ENCODE measurements at places on chromosomes 6 and 20.

GRCh38 chr6:109051301-109052017, 43.2 kb downstream of the SESN1 start:
- DNase-seq = no peak

GRCh38 chr6:3320238-3320811, 61.6 kb downstream of the PSMG4 start:
- no peak for DNase-seq

GRCh38 chr6:35757456-35758123, 18.8 kb upstream of the CLPSL2 start:
- no peak for DNase-seq

DNA sequence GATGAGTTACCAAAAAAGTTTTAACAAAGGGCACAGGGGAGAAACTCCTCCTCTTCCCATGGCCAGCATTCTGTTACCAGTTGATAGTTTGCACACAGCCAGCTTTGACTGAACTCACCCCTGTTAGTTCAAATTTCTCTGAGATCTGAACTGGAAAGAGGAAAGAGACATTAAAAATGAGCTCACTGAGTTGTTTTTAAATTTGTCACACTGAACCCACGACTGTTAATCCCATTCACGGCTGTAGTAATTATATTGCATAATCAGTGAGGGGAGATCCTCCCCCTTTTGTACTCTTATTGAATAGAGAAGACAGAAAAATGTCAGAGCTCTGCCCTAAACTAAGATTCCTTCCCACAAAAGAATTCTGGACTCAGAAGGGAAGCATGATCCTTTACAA, 17.5 kb upstream of the DSP start:
- DNase-seq = no peak

DNA sequence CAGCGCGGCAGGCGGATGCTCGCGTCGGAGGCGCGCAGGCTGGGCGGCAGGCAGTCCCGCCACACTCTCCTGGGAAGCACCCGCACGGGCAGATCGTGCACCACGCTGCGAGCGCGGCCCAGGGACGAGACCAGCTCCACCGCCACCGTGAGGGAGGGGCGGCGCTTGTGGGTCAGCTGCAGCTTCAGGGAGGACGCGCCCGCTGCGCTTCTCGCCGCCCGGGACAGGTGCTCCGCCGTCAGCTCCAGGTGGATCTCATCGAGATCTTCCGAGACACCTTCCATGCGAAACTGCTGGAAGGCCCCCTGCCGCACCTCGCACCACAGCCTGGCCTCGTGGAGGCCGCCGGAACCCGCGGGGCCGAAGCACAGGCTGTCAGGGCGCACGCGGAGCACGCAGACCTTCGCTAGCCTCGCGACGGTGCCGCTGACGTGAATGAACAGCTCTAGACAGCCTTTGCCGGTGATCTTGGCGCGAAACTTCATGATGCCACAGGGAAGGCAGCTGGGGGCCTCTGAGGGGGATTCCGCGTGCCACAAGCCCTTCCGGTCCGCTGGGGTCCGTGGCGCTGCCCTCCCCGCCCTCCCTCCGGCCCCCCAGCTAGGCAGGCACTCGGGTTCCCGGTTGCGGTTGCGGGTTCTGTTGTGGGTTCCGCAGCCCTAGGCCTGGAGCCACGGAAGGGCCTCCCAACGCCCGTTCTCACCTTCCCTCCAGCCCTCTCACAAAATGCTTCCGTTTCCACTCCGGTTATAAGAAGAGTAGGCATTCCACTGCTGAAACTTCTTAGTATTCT, at the start of gene HUS1B:
Gene HUS1B, minus strand, starts transcription at position 641 of the 793 bp plus-strand sequence. Its CDS starts 156 bp downstream, at position 485.
- no peak for DNase-seq

DNA sequence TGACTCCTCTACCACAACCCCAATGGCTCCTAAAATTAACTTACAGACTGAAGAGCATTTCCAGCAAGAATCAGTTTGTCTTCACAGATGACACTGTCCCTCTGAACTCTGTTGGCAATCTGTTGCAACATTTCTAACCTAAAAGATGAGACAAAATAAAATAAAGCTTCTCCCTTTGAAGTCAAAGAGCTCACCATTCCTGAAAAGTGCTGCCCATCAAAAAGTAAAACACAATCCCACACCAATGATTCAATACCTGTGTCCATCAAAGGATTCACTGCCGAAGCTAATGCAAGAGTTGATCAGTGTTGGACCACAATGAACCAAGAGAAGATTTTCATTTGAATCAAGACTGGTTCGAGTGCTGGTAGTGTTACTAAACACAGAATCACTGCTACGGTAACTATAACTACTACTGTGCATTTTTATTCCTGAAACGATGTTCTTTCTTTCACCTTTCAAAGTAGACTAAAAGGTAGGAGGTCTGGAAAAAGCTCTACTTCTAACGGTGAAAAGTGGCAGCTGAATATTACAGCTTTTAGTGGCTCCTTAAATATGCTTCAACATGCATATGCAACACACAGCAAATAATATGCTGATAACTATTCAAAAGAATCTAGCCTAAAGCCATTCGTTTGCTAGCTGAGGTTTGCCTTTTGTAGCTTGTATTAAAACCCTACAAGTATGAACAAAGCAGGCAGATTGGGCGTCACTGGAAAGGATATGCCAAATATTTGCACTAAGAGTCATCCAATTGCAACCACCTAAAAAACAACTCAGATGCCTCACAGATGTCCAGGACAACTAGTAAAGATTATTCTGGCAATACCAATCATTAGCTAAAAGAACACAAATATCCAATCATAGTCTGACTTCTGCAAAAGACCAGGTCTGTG, at the start of gene DST:
Gene DST, minus strand, starts transcription at position 524 of the 896 bp plus-strand sequence.
- no peak for DNase-seq

GRCh38 chr6:13243033-13243432, 85.3 kb downstream of the TBC1D7 start:
- DNase-seq = no peak

GRCh38 chr6:138848461-138848860, 52.6 kb downstream of the ECT2L start:
- DNase-seq = no peak

DNA sequence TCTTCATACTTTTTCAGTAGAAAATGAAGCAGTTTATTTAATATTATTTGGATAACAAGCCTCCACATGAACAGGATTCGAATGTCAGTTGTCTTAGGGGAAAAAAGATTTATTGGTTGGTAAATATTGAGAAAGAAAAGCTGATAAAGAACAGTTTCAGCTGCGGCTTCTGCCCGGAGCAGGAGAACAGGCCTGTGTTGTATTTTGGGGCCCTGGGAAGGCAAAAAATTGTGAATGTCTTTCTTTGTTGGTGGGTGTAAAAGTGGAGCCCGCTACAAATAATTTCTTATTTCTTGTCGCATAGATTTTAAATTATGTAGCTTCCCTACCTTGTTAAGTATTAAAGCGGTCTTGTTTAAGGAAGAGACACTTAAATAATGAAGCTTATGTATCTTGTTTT, 90.5 kb upstream of the PAX1 start:
- DNase-seq = no peak

GRCh38 chr6:26254724-26255123, 110.3 kb upstream of the BTN3A2 start:
- DNase-seq = no peak

- no peak for DNase-seq
These were observed 23.8 kb upstream of the SMOC2 start for GRCh38 chr6:168417191-168417590.

- peak; percentile 65 for DNase-seq
These were observed 107.4 kb downstream of the SCML4 start for GRCh38 chr6:107716688-107717089.

- DNase-seq = no peak
These were observed 16.7 kb downstream of the RAET1L start for GRCh38 chr6:150008588-150008987.

DNA sequence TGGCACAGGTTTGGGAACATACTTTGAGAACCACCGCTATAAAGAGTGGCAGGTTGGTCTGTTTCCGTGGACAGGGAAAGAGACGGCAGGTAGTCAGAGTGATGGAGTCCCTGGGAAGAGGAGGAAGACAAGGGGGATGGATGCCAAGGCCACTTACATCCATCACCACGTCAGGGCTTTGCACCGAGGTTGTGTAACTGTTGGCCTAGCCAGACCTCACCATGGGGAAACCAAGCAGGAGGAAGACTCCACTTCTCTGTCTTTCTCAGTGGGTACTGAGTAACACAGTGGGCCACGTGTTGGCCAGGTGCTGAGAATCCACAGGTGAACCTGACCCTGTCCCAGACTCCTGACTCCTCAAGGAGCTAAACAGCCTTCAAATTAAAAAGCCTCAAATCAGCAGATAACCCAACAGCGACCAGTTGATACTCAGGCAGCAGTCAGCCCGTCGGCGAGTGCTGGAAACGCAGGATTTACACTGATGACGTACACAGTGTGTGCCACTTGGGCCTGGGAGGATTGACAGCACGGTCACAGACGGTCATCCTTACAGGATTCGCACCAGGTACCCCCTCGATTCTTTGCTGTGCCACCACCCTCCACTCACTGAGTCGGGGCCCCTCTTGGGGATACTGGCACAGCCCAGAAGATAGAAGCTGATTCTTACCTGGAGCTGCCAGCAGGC, 134.6 kb upstream of the SNX9 start:
- no peak for DNase-seq

GRCh38 chr20:15288106-15288505, 950.7 kb upstream of the FLRT3 start:
- no peak for DNase-seq

- no peak for DNase-seq
These were observed 3.9 kb downstream of the CNPY3 start for GRCh38 chr6:42933205-42933604.

- peak; percentile 31 for DNase-seq
These were observed 25.3 kb downstream of the RBCK1 start for GRCh38 chr20:433300-433975.

DNA sequence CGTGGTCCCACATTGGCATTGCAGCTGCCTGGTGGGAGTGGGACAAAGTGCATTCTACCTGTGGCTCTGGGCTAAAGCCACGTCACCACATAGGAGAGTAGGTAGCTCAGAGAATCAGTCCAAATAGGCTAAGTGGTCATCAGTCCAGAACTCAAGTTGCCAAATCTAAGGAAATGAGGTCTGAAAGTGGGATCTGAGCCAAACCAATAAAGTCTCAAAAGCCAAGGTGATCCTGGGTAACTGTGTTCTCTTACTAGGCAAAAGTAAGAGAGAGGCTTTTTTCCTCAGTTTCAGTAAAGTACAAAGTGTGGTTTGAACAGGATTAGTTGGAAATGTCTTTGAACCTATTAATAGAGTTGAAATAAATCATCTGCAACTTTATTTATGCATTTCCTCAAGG, 68.6 kb upstream of the CNKSR3 start:
- DNase-seq = no peak

GRCh38 chr20:61436667-61437279, 184.7 kb downstream of the CDH4 start:
- no peak for DNase-seq

DNA sequence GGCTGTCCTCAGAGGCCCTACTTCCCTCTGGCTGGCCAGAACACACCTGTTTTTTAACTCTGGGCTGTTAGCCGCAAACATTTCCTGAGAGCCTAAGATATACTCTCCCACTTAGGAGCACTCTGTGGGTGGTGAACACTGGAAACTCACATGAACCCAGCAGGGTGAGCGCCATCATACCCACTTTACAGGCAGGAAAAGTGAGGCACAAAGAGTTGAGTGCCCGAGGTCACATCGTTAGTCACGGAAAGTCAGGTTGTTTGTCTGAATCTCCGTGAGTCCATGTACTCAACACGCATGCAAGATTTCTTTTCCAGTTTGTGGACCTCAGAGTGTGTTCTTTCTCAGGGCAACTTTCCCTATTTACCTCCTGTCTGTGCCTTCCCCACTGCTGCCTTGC, 1.9 kb downstream of the BAK1 start:
- DNase-seq = no peak

GRCh38 chr20:47785311-47785853, at the start of gene SULF2:
Gene SULF2, minus strand, starts transcription at chr20:47785481. Its CDS starts 28,118 bp downstream, at chr20:47757363.
- no peak for DNase-seq

- no peak for DNase-seq
These were observed 18.5 kb upstream of the ERVFRD-1 start for GRCh38 chr6:11129908-11130565.

GRCh38 chr20:38434301-38434741, 807 bp downstream of the SNHG17 start:
- no peak for DNase-seq

DNA sequence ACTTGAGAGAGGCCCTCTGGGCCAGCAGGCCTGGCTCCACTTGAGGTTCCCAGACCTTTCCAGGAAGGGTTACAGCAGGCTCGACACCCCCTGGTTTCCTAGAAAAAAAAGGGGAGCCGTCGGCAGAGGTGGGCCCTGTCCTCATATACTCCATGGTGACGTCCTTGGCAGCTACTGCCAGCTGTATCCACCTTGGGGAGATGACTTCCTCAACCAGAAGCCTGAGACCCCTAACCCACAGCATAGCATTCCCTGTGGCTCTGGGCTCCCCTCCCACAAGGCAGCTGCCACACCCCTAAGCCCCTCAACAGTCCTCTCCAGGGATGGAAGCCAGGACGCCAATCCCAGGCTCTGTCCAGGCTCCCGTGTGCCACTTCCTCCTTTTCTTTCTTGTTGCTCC, 294.8 kb downstream of the CDC5L start:
- no peak for DNase-seq

DNA sequence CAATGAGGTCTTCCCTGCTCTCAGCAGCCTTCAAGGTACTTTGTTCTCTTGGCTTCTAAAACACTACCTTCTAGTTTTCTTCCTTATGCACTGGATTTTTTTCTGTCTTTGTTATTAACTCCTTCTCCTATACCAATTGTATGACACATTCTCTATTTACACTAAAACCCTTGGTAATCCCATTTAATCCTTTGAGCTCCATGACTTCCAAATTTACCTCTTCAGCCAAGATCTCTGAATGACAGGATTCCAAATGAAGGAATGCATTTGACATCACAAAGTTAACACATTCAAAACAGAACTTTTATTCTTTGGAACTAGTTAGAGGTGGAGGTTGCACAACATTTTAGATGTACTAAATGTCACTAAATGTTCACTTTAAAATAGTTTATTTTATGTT, 86.6 kb upstream of the SAMD5 start:
- no peak for DNase-seq

DNA sequence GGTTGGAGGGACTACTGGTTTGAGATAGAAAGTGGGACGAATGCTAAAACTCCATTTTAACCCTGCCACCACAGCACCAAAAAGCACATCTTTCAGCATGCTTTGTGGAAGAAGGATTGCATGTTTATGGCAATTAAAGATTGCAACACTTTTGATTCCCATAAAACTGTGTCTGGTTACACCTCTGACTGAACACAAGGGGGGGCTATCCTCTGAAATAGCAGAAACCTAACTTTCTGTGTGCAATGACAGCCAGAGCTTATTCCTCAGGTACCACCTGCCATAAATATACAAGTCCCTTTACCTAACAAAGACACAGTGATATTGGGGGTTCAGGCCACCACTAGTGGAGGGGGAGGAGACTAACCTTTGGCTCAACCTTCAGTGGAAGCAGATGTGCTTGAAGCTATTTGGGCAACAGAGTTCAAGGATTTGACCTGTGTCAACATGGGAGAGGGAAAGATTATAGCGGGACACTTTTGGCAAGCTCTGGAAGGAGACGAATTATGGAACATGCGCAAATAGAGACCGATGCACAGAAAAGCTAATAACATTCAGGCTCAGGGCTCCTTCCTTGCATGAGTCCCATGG, 9.6 kb upstream of the PLG start:
- no peak for DNase-seq

Data from effector CD4-positive, alpha-beta T cell (primary cell).